ENCODE measurements at places on chromosomes 2 and 18.

GRCh38 chr2:216418981-216419380, 6.7 kb downstream of the SMARCAL1 start:
- no peak for DNase-seq

- no peak for DNase-seq
Observed at GRCh38 chr2:121336528-121337294, 51.7 kb upstream of the TFCP2L1 start.

GRCh38 chr2:6222296-6222695, 530.1 kb downstream of the SOX11 start:
- no peak for DNase-seq

DNA sequence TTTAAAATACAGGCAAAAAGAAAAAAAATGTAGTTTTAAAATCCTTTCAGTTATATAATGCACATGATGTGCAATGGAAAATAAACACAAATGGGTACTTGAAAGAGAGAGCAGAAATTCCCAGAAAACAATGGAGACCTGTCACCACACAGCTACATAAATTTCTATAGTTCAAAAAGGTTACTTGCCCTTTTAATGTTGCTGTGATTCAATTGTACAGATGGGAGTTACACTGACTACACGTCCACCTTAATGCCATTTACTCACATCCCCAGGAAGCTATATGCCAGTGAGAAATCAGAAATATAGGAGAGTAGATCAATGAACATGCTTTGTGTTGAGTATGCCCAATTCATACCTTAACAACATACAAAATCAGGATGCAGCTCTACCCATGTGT, 269.6 kb downstream of the ERBB4 start:
- DNase-seq, result no peak

Data from left renal cortex interstitium (tissue), 4 donors.